Vagina (tissue), 2 donors: ENCODE measurements at places on chromosomes 1 and 21.

GRCh38 chr1:180301135-180301742 lies 71.2 kb downstream of the LHX4 start:
- DNase-seq = no peak

DNA sequence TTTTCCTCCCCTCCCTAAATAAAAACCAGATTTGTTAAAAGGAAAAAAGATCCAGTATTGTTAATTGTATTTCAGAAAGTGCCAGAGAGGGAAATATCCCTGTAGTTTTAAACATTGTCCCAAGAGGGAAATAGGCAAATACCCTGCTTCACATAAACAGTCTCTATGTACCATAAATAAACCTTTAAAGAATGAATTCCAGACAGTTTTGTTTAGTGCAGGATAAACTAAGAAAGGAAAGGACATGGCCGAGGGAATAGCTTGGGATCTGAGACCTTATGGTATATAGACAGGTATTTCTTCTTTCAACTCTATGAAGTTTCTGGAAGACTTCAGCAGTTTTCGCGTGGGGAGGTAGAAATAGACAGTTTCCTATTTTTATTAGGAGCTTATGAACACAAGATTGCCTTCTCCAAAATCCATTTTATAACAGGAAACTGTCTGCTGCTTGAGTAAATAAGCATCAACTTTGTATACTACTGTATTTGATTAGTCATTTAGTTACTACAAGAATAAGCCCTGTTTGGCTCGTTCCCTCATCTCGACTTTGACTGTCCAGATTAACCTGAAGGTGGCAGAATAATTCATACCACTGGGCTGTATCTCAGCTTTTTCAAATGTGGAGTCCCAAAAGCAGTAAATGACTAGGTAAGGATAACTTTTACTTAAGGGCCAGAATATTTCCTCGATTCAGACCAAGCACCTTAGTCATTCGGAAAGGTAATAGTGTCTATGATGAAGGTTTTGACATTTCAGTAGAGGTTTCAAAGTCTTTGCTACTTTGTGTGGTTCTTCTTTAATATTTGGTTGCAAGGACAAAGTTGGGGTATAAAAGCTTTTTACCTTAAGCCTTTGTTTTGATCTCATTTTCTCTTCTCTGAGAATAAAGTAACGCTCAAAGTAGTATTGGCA lies 177.5 kb downstream of the VPS13D start:
- no peak for DNase-seq

DNA sequence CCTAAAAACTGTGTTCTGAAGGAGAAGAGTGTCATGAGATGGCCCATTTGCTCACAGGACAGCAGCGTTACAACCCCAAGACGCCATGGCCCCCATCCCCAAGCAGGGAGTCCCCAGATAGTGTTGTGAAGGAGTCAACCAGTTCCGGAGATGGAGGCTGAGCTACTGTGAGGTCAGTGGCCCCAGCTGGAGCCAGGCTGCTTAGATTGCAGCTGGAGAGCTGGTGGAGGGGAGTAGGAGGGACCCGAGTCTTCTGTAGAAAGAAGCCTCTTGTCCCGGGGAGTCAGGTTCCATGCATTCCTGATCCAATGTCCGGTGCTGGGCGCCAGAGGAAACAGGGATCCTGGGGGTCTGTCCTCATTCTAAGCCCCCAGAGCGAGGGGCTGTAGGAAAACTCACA lies 93.5 kb upstream of the SIM2 start:
- no peak for DNase-seq

DNA sequence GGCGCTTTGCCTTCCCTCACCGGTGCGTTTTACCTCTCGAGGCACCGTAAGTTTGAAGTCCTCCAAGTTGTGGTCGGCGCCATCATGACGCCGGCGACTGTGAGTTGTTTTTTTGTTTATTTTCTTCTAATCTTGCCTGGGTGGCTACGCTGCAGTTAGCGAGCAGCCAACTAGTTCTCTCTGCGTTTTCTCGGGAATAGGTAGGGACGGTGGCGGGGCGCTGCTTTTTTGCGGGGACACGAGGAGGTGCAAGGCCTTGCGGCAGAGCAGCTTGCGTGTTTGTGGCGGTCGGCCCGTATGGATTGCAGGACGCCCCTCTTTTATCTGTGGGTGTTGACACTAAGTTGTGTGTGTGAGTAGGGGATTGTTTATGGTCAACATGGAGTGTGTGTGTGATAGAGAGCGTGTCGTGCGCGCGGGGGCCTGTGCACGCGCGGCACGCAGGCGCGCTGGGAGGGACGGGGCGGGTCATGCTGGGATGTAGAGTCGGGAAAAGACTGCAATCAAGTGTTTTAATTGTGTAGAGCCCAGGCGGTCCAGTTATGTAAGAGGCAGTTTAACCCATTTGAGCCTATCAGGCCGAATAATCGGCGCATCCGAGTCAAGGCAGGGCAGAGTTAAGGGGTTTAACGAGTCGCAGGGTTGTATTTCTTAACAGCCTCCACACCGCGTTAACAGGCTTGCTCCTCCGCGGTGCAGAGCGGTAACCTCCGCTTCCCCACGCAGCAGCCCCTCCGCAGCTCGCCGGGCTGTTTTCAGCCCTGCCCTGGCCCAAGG lies 1.2 kb upstream of the NEGR1 start:
- no peak for DNase-seq

GRCh38 chr1:61975638-61976037 lies 219.0 kb upstream of the L1TD1 start:
- DNase-seq = no peak

- DNase-seq = no peak
Measured at GRCh38 chr1:35854989-35855700, 27.9 kb upstream of the AGO1 start.

- DNase-seq = no peak
Measured at GRCh38 chr1:40633523-40633922, 32.0 kb downstream of the RIMS3 start.

GRCh38 chr1:83900524-83900923 lies 98.4 kb downstream of the TTLL7 start:
- no peak for DNase-seq

DNA sequence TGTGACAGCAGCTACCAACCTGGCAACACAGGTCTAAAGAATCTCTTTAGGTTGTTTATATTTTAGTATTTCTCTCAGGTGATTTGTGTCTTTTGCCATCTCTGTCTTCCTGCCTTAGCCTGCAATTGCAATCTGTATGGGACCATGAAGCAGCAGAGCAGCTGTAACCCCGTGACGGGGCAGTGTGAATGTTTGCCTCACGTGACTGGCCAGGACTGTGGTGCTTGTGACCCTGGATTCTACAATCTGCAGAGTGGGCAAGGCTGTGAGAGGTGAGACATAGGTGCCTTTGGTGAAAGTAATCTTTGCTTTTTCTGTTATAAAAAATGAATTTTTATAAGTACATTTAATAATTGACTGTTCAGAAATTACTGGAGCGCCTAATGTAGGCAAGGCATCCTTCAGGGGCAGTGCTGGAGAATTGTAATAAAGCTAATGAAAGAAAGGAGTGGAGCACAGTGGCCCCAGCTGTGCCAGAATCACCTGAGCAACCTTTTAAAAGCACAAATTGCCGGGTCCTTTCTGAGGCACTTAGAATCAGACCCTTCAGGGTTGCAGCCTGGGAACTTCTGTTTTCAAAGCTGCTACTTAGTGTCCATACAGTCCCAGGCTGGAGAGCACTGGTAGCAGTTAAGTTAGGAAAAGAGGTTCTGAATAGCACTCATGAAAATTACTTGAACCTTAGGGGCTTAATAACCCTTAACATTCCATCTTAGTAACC lies 60.6 kb upstream of the LAMC2 start:
- no peak for DNase-seq

- DNase-seq = no peak
Measured at GRCh38 chr1:199946305-199947155, 81.0 kb upstream of the NR5A2 start.

GRCh38 chr1:8652467-8653046 lies 164.9 kb downstream of the RERE start:
- no peak for DNase-seq

DNA sequence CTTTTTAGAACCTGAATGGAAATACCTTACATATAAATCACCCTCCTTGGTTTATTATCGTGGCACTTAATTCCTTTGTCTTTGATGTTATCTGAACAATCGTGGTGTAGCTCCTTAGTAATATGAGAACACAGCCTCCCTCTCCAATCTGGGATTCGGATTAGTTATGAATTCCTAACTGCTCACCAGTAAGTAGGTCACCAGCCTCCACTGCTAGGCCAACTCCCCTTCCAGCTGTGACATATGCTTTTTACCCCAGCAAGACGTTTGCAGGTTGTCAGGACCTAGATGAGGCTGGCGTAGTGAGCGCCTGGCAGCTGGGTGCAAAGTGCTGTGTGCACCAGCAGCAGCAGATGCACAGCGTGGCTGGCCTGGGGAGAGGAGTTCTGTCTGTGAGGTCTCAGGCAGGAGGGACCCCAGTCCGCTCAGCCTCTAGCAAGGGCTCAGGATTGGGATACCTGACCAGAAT lies 38.2 kb downstream of the NTPCR start:
- no peak for DNase-seq

DNA sequence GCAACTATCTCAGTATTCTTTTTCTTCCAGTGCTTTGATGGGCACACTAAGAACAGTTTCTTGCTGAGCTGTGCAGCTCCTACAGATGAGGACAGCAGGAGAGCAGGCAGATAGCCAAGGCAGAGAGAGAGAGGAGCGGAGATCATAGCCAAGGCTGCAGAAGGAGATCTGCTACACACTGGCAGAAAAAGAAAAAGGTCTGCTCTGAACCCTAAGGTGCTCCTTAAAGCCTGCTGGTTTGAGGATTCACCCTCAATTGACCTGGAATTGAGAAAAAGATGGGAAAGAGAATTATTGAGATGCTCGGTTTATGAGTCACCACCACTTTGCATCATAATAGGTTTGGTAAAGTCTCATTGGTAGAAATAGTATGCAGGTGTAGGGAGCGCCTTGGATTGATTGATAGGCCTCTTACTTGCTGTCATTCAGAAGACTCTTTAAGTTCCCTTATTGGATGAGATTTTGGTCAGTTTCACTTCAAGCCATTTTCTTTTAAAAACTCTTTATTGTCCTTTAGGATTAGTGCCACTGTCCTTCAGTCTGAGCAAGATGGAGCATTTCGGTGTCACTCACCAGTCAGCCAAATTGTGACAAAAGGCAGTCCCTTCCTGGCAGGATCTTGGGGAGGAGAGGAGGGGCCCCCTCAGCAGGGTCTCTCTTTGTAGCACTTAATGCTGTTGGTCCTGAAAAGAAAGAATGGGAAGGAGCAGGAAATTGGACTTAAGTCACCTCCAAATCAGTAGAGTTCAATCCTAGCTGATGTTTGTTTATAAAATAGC lies 685.0 kb downstream of the ADGRL2 start:
- no peak for DNase-seq

- DNase-seq = no peak
Measured at GRCh38 chr1:218852527-218852926, 321.2 kb upstream of the LYPLAL1 start.
